AG08396 (cell line): ENCODE measurements at places on chromosomes 13 and 19.

DNA sequence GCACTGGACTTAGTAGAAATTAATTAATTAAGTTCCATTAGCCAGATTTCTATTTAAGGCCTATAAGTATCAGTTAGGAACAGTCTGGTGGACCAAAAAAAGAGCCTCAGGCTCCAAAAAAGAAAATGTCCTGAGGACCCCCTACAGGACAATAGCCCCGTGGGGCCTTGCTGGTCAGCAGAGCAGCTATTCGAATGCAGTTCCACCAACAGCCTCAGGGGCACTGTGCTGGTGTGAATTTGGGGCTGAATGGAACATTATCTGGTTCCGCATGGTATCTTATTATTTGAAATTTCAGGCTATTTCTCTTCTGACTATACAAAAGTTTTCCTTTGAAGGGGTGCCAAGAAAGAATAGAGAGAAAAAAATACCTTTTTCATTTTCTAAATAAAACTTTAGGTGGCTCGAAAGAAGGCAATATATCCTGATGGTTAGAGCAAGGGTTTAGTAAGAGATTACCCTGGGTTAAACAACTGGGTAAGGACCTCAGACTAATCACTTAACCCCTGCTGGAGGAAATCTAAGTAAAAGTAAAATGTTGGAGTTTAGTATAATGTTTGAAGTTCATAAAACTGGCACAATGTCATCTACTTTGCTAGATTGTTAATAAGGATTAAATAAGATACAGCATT lies 147.2 kb downstream of the MIPEP start:
- DNase-seq = peak; percentile 16

GRCh38 chr13:94201022-94201421 lies 278.5 kb downstream of the DCT start:
- DNase-seq = no peak

- DNase-seq = peak; percentile 50
Observed at GRCh38 chr13:40271931-40272775, 394.3 kb downstream of the FOXO1 start.

GRCh38 chr19:2032296-2032941 lies 16.9 kb upstream of the BTBD2 start:
- peak; percentile 89 for DNase-seq

GRCh38 chr13:73096173-73096572 lies 37.4 kb downstream of the KLF5 start:
- DNase-seq = peak; percentile 21
